ENCODE measurements at places on chromosomes 16 and 17.
A peak's percentile ranks its signal among the peaks of the same experiment; 100 is the strongest.

GRCh38 chr17:65417406-65418221, 143.8 kb downstream of the AXIN2 start:
- DNase-seq = no peak

GRCh38 chr17:76682296-76682695, 28.5 kb downstream of the MXRA7 start:
- no peak for DNase-seq

- DNase-seq = peak; percentile 65
These were observed 340 bp upstream of the MYO1D start for GRCh38 chr17:32877164-32877764.

GRCh38 chr17:19713462-19713861, 2.9 kb downstream of the SLC47A2 start:
- no peak for DNase-seq

DNA sequence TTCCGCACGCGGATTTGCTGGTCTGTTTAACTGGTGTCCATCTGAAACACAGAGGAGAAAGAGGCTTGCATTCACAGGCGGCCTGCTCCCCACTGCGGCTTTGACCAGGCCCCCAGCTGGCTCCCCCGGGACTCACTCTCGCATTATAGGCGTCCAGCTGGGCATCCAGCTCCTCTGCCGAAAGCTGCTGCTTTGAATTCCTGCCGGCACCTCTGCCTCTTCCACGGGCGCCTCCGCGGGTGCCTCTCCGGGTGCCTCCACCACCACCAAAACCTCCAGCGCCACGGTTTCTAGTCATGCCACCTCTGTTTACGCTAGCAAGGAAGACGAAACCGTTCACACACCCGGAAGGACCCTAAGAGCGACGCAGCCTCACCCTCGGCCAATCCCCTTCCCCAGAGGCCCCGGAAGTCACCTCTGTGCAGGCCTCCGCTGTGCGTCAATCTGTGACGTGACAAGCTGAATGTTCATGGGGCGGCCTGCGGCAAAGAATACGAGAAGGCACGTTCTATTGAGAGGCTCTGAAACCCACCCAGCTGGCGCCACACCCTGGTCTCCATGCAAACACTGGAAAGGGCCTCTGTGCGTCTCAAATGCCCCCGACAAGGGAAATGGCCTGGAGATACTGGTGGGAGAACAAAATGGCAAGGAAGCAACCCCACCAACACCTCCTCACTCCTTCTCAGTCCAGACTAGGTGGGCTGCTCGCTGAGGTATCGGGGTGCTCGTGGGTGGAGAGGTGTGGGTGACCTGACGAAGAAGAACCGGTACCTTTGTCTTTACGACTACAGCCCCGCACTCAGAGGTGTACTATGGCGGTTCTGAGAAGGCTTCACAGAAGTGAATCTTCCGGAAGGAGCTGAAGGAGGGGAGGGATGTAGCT, 3.0 kb downstream of the ALYREF start:
- no peak for DNase-seq

DNA sequence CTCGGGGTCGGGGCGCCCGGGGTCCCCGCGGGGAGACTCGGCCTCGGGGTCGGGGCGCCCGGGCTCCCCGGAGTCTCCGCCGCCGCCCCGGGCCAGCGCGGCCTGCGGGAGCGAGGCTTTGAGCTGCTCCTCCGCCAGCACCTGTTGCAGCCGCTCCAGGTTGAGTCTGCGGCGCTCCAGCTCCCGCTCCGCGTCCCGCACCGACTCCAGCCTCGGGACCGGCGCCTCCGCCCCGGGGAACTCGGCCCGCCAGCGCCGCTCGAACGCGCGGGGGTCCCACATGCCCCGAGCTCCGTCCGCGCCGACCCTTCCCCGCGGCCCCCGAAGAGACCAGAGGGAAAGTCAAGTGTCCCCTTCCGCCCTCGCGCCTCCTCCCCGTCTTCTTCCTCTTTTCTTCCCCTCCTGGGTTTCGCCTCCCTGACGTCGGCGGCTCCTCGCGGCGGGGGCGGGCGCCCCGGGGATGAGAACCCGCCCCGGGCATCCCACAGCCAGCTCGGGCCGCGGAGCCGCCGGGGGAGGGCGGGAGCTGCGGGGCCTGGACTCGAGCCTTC, 40.8 kb upstream of the BHLHA9 start:
- DNase-seq = no peak

- no peak for DNase-seq
These were observed 968 bp upstream of the PRKAR1A start for GRCh38 chr17:68511254-68511670.

DNA sequence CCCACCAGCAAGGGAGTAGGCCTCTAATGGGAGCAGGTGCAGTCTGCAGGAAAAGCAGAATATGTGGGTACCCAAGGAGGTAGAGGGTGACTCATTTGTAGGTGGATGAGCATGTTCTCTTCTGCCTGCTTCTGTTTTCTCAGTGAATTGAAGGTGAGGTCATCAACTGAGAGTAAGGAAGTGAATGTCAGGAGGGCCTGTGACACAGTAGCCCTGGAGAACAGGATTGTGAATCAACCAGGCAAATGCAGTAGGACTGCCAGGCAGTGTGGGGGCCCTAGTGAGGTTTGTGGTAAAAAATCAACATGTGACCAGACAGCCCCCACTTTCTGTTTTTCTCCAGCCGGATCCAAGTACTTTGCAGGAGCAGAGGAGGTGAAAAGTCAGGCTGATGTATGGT, 150.5 kb upstream of the SOX9 start:
- DNase-seq = no peak

DNA sequence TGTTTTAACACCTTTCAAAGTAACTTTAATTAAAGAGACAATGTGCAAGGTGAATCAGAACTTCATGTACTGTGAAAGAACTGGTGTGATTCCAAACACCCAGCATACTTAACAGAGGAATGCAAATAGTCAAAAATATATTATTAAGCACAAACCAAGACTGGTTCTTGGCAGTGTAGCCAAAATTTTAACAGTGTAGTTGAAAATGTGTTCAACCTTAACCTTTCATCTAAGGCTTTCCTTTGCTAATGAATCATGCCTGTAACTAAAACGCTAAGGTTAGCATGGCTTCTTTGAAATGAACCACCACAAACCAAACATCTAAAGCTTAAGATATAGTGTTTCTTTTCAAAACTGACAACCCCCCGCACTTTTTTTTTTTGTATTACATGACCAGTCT, 146.3 kb upstream of the AXIN2 start:
- DNase-seq = no peak

DNA sequence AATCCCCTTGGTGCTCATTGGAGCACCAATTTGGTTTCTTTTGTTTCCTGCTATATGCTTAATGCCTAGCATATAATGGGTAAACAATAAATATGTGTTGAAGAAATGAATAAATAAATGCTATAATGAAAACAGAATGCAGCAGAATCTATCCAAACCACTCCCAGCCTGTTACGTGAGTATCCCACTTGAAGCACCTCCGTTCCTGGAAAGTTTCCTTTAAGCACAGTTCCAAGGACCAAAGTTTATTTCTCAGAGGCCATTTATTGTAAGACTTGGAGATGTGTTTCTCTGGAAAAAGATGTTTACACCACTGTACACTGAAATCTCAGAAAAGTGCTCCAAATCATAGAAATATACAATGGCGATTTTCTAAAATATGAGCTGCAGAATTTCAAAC, 187.0 kb downstream of the SOX9 start:
- no peak for DNase-seq

- no peak for DNase-seq
These were observed 116.4 kb upstream of the SMURF2 start for GRCh38 chr17:64778240-64779097.

DNA sequence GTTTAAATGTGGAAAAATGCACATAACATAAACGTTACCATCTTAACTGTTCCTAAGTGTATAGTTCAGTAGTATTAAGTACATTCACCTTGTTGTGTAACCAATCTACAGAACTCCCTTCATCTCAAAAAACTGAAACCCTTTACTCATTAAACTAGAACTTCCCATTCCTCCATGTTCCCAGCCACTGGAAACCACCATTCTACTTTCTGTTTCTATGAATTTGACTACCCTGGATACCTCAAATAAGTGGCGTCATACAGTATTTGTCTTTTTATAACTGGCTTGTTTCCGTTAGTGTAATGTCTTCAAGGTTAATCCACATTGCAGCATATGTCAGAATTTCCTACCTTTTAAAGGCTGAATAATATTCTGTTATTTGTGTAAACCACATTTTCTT, 38.2 kb downstream of the NF1 start:
- no peak for DNase-seq

Data from NCI-H187 (cell line).